ENCODE measurements at places on chromosomes 6 and 20.
A peak's percentile ranks its signal among the peaks of the same experiment; 100 is the strongest.

DNA sequence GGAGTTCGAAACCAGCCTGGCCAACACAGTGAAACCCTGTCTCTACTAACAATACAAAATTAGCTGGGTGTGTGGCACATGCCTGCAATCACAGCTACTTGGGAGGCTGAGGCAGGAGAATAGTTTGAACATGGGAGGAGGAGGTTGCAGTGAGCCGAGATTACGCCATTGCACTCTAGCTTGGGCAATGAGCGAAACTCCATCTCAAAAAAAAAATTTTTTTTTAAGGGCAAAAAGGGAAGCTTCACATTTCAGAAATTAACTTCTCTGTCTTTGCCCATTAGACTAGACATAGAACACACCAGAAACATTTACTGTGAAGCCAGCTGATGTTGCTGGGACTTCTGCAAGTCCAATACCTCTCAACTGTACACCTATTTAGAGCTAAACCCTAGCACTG lies 90.8 kb upstream of the HDAC2 start:
- no peak for DNase-seq

- no peak for DNase-seq
Measured at GRCh38 chr20:41133709-41134361, 3.5 kb upstream of the PLCG1 start.

GRCh38 chr6:1418471-1419191 lies 29.3 kb downstream of the FOXF2 start:
- DNase-seq, result no peak

DNA sequence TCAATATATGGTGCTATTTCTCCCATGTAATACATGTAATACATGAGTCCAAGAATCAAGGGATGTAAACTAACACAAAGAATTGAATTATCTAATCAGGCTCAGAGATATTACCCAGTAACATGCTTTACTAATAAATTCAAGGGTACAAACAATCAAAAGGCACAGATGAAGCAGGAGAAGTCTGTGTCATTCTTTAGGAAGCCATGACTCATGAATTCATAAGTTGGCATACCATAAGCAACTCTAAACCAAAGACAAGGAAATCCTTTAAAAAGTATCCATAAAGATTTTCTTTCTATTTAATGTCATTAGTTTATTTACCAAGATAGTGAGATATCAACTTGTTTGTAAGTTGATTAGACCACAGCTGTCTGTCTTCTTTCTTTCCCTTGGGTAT lies 446.0 kb upstream of the IMPG1 start:
- no peak for DNase-seq

DNA sequence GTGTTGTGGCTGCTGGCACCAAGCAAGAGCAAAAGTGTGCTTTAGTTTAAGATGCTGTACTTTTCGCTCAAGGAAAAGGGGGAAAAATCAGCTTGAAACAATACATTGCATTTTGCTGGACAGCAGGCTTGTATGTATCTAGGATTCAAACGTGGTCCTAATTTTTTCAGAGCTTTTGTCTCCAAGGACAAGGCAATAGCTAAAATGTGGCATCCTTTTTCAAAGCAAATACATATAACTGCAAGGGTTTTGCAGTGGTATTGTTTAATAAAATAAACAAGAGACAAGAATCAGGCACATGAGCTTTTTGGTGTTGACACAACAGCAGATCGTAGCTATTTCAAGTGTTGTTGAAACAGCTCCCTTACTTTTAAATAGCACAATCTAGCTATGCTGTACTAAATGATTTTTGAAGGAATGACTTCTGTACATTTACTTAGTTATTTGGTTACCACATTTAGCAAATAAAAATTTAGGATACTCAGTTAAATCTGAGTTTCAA lies 137.0 kb upstream of the HEY2 start:
- no peak for DNase-seq

GRCh38 chr6:882084-882598 lies 189.2 kb upstream of the EXOC2 start:
- no peak for DNase-seq

- DNase-seq, result no peak
Measured at GRCh38 chr20:36121981-36122930, 32.3 kb upstream of the EPB41L1 start.

GRCh38 chr6:319177-320131 lies 27.2 kb downstream of the DUSP22 start:
- DNase-seq, result no peak

DNA sequence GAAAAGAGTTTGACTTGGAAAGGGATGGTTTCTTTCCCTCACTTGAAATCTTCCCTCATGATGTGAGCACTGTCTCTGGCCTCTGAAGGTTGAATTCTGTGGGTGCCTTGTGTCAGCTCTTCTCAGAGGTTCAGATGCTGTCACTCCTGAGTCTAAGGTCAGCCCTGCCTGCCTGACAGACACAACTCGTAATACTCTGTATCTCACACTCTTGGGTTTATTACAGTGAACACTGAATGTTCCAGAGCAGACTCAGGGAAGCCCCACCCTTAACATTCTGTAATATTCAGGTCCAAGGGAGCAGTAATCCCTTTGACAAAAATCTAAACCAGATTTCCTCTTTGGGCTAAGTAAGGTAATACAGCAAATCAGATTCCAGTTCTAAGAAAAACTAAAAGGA lies 837.8 kb downstream of the QKI start:
- no peak for DNase-seq

DNA sequence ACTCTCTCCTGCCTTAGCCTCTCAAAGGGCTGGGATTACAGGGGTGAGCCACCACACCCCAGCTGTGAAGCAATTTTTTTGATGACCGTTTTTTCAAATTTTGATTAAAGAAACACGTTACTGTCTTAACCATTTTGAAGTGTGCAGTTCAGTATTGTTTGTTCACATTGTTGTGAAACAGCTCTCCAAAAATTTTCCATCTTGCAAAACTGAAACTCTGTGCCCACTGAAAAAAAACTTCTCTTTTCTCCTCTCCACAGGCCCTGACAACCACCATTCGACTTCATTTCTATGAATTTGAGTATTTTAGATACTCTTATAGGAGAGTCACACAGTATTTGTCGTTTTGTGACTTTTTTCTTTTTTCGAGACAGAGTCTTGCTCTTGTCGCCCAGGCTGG lies 53.9 kb downstream of the ECT2L start:
- no peak for DNase-seq

GRCh38 chr6:52352239-52353018 lies 9.5 kb upstream of the PAQR8 start:
- DNase-seq, result peak; percentile 99

GRCh38 chr20:35312318-35312717 lies 20.1 kb upstream of the FAM83C start:
- peak; percentile 81 for DNase-seq

DNA sequence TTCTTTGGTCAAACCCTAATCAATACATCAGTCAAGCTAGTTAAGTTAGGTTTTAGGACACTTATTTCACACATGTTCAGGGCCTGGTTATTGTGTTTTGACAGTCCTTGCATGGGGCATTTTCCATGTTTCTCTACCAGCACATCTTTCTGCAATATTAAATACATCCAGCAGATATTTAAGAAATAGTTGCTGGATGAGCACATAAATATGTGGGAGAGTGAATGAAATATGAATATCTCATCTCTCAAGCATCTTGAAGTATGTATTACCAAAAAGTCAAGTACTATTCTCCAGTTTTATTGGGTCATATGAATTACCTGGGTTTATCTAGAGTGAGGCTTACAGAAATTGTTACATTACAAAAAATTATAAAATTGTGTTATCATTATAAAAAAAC lies 621.9 kb upstream of the GJE1 start:
- DNase-seq, result no peak

- no peak for DNase-seq
Measured at GRCh38 chr20:23341073-23341472, 9.5 kb upstream of the NXT1 start.

GRCh38 chr6:84516154-84516553 lies 248.2 kb downstream of the TBX18 start:
- DNase-seq, result no peak

GRCh38 chr6:107154131-107154800 lies 39.0 kb upstream of the BEND3 start:
- DNase-seq, result no peak

DNA sequence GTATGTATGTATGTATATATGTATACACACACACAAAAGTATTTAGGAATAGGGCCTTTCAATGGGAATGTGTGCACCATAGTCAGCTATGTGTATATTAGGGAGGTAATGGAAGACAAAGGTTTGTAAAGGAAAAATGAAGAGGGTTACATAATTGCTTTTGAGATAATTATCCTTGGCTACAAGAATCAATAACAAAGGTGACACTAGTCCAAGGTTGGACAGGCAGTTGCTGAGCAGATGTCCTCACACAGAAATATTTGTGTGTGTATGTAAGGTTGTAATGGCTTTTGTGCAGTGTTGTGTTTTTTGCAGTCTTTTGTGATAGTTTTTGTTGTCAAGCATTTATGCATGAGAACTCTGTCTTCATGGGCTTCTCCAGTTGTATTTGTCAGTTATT lies 157.9 kb upstream of the MARCKS start:
- DNase-seq, result no peak

GRCh38 chr6:108675226-108676200 lies 114.8 kb downstream of the FOXO3 start:
- DNase-seq, result no peak

GRCh38 chr6:12152023-12152970 lies 137.9 kb upstream of the EDN1 start:
- no peak for DNase-seq

- DNase-seq, result no peak
Measured at GRCh38 chr20:46831633-46832011, 63.0 kb upstream of the EYA2 start.

DNA sequence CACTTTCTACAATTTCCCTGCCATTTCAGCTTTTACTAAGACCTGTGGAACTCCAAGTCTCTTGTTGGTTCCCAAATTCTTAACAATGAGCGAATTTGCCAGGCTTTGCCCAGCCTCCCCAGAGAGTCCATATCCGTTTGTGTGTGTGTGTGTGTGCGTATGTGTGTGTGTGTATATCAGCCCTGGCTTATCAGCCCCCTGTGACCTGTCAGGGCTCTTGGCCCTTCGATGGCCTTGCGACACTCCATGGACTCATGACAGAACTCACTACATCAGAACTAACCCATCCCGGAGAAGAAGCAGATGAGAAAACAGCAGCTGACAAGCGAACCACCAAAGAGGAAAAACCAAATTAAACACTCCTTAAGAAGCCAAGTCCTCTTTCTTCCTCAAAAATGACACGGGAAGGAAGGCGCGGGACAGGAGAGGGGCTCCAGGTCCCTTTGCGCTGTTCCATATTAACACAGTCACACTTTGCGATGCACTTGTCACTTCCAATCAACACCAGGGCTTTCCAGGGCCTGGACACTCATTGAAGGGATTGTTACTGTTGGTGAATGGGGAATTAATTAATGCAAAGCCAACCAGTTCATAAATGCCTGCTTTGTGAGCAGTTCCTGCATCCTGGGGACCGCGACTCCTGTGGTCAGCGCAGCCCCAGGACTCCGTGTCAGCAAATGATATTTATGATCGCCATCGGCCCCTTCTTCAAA lies 524.0 kb downstream of the CD83 start:
- DNase-seq, result no peak

DNA sequence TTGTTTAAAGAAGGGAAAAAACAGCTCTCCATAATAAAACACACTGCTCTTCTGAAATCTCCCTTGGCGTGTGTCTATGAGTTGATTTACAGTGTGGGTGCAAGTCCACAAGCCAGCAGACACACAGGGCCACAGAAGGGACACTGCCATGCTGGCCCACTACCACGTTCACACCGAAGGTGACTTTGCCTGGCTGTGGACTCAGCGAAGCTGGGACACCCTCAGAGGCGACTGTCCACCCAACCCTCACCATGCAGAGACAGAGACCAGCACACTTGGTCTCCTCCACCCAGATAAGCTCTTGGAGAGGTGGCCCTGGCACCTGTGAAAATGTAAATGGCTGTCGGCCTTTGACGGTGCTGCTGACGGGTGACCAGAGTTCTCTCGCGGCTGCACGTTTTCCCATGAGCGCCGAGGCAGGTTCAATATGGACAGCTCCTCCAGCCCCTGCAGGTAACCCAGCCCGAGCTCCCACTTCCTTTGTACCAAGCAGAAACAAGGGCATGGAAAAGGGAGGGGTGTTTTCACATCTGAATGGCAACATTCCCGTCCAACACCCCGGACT lies 78.0 kb downstream of the YTHDF1 start:
- DNase-seq, result no peak

GRCh38 chr6:46302816-46303215 lies 132.0 kb upstream of the ENPP5 start:
- DNase-seq, result no peak

GRCh38 chr6:12280458-12280857 lies 9.7 kb upstream of the EDN1 start:
- no peak for DNase-seq

DNA sequence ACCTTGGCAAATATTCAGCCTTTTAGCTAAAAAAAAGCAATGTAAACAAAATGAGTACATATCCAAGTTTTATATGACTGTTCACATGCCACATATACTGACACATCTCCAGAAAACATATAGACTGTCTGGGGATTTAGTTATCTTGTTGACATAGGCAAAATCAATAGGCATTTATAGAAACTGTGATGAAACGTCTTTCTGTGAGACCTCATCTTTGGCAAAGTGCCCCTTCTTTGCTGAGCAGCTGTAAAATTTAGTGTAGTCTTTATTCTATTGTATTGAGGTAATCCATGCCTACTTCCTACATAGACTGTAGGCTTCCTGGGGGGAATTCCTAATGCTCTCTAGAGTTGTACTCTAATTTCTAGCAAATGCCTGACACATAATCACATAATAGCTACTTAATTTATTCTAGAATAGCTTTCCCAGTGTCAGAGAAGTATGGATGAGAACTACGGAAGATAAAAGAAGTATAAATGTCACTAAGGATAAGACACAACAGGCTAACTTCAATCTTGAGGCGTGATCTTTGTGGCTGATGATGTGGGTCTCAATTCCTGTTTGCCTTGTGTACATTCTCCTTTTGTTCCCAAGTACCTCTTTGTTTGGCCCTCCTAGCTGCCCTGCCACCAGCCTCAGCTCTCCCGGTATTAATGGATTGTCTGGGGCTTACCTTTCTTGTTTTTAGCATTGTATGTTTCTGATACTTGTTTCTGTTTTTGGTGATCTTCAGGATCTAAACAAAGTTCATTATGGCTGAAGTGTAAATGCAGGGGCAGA lies 30.6 kb downstream of the PTCHD4 start:
- DNase-seq, result no peak

GRCh38 chr6:126945150-126945685 lies 173.3 kb upstream of the RSPO3 start:
- DNase-seq, result no peak

GRCh38 chr20:21421601-21422236 lies 24.4 kb upstream of the NKX2-4 start:
- DNase-seq, result no peak

DNA sequence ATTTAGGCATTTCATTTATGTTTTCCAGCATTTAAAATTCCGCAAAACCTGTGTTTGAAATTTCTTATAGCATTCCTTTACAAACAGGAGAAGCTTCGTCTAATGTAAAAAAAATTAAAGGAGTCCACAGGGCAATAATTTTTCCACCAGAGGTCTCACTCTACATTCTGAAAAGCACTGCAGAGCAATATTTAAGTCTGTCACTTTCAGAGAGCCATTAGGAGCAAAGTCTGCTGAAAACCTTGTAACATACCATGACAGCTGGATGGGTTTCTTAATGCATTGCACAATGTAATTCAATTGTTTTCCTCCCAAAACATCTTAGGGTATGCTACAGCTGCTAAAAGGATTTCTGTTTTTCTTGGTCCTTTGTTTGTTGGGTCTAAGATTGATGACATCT lies 18.0 kb downstream of the BAG2 start:
- no peak for DNase-seq

- no peak for DNase-seq
Measured at GRCh38 chr20:50798650-50799049, 3.8 kb downstream of the BCAS4 start.
